ENCODE measurements at places on chromosomes 5 and 9. TPM values are rescaled to one million over a fixed set of nuclear protein-coding genes. Genes with fewer than 3 reads are reported as not detected.

SARDH gene
- 15.6 TPM for total RNA-seq

RNF224 gene
- not detected for total RNA-seq

PCDHGA1 gene
- total RNA-seq: 0.10 TPM

MARVELD2 gene
- total RNA-seq: 0.52 TPM

DIPK1B gene
- 1.3 TPM for total RNA-seq

ERGIC1 gene
- total RNA-seq: 58.4 TPM

SPATA31A3 gene
- total RNA-seq: not detected

SQSTM1 gene
- total RNA-seq: 615 TPM

HMCN2 gene
- total RNA-seq: not detected

SLCO4C1 gene
- not detected for total RNA-seq

PCDHA9 gene
- not detected for total RNA-seq

GFPT2 gene
- total RNA-seq: not detected

PDE6A gene
- not detected for total RNA-seq

ANKRA2 gene
- 42.9 TPM for total RNA-seq

TLX3 gene
- total RNA-seq: not detected

CDK5RAP2 gene
- 64.5 TPM for total RNA-seq

SLC2A8 gene
- total RNA-seq: 15.6 TPM

BAAT gene
- 0.15 TPM for total RNA-seq

INSYN2B gene
- not detected for total RNA-seq

GMCL2 gene
- total RNA-seq: not detected

DND1 gene
- total RNA-seq: 2.1 TPM

ITK gene
- total RNA-seq: 550 TPM

FOXI1 gene
- total RNA-seq: not detected

HRCT1 gene
- total RNA-seq: not detected

GRM6 gene
- not detected for total RNA-seq

IL3 gene
- not detected for total RNA-seq

UIMC1 gene
- 80.7 TPM for total RNA-seq

NOXA1 gene
- total RNA-seq: 3.8 TPM

HNRNPK gene
- total RNA-seq: 617 TPM

NKD2 gene
- total RNA-seq: not detected

SLIT3 gene
- total RNA-seq: not detected

CDH9 gene
- not detected for total RNA-seq

REEP5 gene
- 45.6 TPM for total RNA-seq

PRRT1B gene
- not detected for total RNA-seq

SPINK7 gene
- not detected for total RNA-seq

OBP2B gene
- total RNA-seq: not detected

SVEP1 gene
- 0.12 TPM for total RNA-seq

PTGES gene
- not detected for total RNA-seq

IDNK gene
- 9.1 TPM for total RNA-seq

APBA1 gene
- 0.20 TPM for total RNA-seq

LRRC70 gene
- 4.6 TPM for total RNA-seq

GCNT4 gene
- 16.6 TPM for total RNA-seq

LPCAT1 gene
- total RNA-seq: 34.7 TPM

IL33 gene
- total RNA-seq: not detected

NDUFAF2 gene
- total RNA-seq: 11.2 TPM

HTR4 gene
- not detected for total RNA-seq

QRFP gene
- total RNA-seq: not detected

RGS3 gene
- 12.6 TPM for total RNA-seq

IFNK gene
- total RNA-seq: not detected

ITGA2 gene
- total RNA-seq: 0.42 TPM
